ENCODE measurements at places on chromosomes 2 and 18. TPM values are rescaled to one million over a fixed set of nuclear protein-coding genes. Genes with fewer than 3 reads are reported as not detected.

GRCh38 chr2:61770298-61770697, 83.6 kb downstream of the FAM161A start:
- no peaks in the 10 kb centered on the region for H3K4me1 ChIP-seq
- H3K27ac ChIP-seq: no peak overlapping the region
- no peak overlapping the region for H3K4me3 ChIP-seq
- no peaks in the 10 kb centered on the region for H3K36me3 ChIP-seq
- no peaks in the 10 kb centered on the region for H3K27me3 ChIP-seq

CNGA3 gene
- total RNA-seq: 0.07 TPM

GRCh38 chr18:28163201-28163775, 13.6 kb downstream of the CDH2 start:
- H3K4me3 ChIP-seq: no peak overlapping the region
- no peaks in the 10 kb centered on the region for H3K27me3 ChIP-seq
- no peaks in the 10 kb centered on the region for H3K4me1 ChIP-seq
- DNase-seq: no peak
- H3K36me3 ChIP-seq: no peaks in the 10 kb centered on the region

DNA sequence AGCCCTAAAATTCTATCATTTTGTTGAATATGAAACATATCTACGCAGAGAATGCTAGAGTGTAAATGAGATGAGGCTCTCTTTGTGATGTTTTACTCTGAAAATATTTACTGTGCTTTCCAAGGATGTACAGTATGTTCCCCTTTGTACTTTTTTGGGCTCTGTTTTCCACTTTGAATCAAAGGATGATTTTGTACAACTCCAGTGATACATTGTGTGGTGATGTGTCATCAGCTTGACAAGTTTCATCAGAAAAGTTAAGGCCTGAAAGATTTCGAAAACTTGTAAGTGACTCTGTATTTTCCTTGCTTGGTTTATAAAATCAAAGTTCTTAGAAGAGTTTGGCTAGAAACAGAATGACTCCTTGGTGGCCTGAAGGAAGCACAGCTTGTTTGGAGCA, 206.3 kb downstream of the LTBP1 start:
- H3K36me3 ChIP-seq: no peaks in the 10 kb centered on the region
- H3K27ac ChIP-seq: no peak overlapping the region
- H3K27me3 ChIP-seq: no peaks in the 10 kb centered on the region
- no peaks in the 10 kb centered on the region for H3K4me1 ChIP-seq
- no peak overlapping the region for H3K4me3 ChIP-seq

- no peak overlapping the region for H3K27ac ChIP-seq
- no peak overlapping the region for H3K4me3 ChIP-seq
- H3K4me1 ChIP-seq: no peaks in the 10 kb centered on the region
- no peak for DNase-seq
- H3K27me3 ChIP-seq: no peaks in the 10 kb centered on the region
These were observed 400.6 kb downstream of the IRS1 start for GRCh38 chr2:226399006-226399405.

GRCh38 chr2:212938144-212938793, 213.1 kb downstream of the IKZF2 start:
- no peaks in the 10 kb centered on the region for H3K27me3 ChIP-seq
- H3K27ac ChIP-seq: no peak overlapping the region
- no peak overlapping the region for H3K4me3 ChIP-seq
- H3K4me1 ChIP-seq: no peaks in the 10 kb centered on the region
- no peaks in the 10 kb centered on the region for H3K36me3 ChIP-seq

MAL gene
- total RNA-seq: not detected

DNA sequence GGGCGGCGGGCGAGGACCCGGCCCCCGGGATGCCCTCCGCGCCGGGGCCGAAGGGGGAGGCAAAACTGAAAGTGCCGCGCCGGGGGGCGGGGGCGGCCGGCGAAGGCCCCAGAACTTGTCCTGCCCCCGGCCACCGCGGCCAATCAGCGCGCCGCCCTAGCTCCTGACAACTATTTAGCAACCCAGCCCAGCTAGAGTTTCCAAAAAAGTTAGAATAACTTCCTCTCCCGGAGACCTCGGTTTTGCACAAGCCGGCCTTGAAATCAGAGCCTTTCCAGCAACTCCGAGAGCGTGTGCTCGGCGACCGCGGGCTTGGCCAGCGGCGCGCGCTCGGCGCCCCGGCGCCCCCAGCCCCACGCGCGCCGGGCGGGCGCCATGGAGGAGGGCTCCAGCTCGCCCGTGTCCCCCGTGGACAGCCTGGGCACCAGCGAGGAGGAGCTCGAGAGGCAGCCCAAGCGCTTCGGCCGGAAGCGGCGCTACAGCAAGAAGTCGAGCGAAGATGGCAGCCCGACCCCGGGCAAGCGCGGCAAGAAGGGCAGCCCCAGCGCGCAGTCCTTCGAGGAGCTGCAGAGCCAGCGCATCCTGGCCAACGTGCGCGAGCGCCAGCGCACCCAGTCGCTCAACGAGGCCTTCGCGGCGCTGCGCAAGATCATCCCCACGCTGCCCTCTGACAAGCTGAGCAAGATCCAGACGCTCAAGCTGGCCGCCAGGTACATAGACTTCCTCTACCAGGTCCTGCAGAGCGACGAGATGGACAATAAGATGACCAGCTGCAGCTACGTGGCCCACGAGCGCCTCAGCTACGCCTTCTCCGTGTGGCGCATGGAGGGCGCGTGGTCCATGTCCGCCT, at the start of gene TWIST2:
TSS of gene TWIST2 (plus strand) at position 245 of the 850 bp plus-strand sequence. CDS start at position 376, 131 bp downstream.
- H3K27ac ChIP-seq: no peak within 1 kb of the TSS
- no peak within 1 kb of the TSS for H3K4me3 ChIP-seq
- H3K36me3 ChIP-seq: no peaks in the 10 kb centered on the region
- DNase-seq: no peak
- H3K4me1 ChIP-seq: no peaks in the 10 kb centered on the region
- H3K27me3 ChIP-seq: no peaks in the 10 kb centered on the region

- H3K27me3 ChIP-seq: no peaks in the 10 kb centered on the region
- no peaks in the 10 kb centered on the region for H3K36me3 ChIP-seq
- DNase-seq: no peak
- no peak overlapping the region for H3K4me3 ChIP-seq
- no peaks in the 10 kb centered on the region for H3K4me1 ChIP-seq
These were observed 30.6 kb upstream of the CYP1B1 start for GRCh38 chr2:38106405-38107094.

DNA sequence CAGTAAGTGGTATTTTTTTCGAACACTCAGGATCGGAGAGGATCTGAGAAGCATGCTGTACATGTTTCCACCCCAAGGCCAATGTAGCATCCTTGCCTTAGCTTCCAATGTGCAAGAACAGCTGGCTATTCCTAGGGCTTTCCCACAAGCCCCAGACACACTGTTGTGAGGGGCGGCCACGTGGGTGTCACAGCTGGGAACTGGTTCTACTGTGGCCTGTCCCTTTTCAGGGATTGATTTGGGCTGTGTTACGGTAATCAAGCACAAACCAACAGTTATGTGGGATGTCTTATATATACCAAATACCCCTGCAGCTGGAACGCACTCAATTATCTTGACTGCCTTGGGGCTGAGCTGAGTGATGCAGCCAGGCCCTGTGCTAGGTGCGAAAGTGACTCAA, 116.3 kb upstream of the CXCR4 start:
- no peak overlapping the region for H3K4me3 ChIP-seq
- DNase-seq: no peak
- H3K36me3 ChIP-seq: no peaks in the 10 kb centered on the region

- H3K4me3 ChIP-seq: no peak overlapping the region
- no peaks in the 10 kb centered on the region for H3K36me3 ChIP-seq
These were observed 2.5 kb upstream of the CNDP2 start for GRCh38 chr18:74493689-74494088.

SNTG2 gene
- not detected for total RNA-seq

DPP10 gene
- total RNA-seq: not detected

VIT gene
- total RNA-seq: not detected

GRCh38 chr2:163878718-163879117, 142.9 kb upstream of the FIGN start:
- H3K36me3 ChIP-seq: no peaks in the 10 kb centered on the region
- peak; percentile 76 for DNase-seq
- no peaks in the 10 kb centered on the region for H3K27me3 ChIP-seq
- H3K27ac ChIP-seq: no peak overlapping the region
- H3K4me3 ChIP-seq: no peak overlapping the region

DNA sequence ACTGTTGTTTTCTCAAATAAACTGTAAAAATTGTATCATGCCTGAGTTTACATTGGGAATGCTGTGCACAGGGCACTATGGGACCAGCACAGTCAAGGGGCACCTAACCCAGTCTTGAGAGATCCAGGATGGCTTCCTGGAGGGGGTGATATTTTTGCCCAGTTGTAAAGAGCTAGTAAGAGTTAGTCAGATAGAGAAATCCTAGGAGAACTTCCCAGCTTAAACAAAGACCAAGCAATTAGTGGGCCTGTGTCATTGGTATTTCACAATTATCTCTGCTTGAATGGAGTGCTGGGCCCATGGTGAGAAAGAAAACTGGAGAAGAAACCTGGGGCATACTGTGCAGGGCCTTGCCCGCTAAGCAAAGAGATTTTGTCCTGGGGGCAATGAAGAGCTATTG, 12.2 kb downstream of the XDH start:
- no peaks in the 10 kb centered on the region for H3K27me3 ChIP-seq
- no peaks in the 10 kb centered on the region for H3K36me3 ChIP-seq
- DNase-seq: no peak
- no peak overlapping the region for H3K27ac ChIP-seq

DNA sequence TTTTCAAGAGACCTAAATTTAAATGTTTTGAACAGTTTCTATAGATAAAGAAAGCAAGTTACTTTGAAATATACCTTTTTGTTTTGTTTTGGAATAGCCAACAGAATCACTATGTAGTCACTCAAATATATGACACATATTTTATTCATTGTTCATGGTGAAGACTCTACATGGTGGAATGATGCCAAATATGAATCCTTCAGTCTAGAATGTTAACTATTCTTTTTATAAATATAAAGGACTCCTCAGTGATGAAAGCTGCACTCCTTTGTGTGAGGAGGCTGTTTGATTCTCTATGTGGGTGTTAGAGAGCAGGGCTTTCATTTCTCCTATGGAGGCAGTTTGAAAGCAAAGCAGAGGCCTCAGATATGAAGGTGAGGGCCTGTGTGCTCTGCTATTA, 396.4 kb upstream of the LRRTM1 start:
- no peak overlapping the region for H3K4me3 ChIP-seq
- H3K4me1 ChIP-seq: no peaks in the 10 kb centered on the region
- no peak overlapping the region for H3K27ac ChIP-seq
- no peaks in the 10 kb centered on the region for H3K27me3 ChIP-seq

CCDC85A gene
- total RNA-seq: not detected

- DNase-seq: no peak
- H3K4me3 ChIP-seq: no peak overlapping the region
- no peaks in the 10 kb centered on the region for H3K27me3 ChIP-seq
- H3K36me3 ChIP-seq: no peaks in the 10 kb centered on the region
- H3K27ac ChIP-seq: no peak overlapping the region
- no peaks in the 10 kb centered on the region for H3K4me1 ChIP-seq
These were observed 73.5 kb downstream of the GALNT3 start for GRCh38 chr2:165720511-165720910.

DNA sequence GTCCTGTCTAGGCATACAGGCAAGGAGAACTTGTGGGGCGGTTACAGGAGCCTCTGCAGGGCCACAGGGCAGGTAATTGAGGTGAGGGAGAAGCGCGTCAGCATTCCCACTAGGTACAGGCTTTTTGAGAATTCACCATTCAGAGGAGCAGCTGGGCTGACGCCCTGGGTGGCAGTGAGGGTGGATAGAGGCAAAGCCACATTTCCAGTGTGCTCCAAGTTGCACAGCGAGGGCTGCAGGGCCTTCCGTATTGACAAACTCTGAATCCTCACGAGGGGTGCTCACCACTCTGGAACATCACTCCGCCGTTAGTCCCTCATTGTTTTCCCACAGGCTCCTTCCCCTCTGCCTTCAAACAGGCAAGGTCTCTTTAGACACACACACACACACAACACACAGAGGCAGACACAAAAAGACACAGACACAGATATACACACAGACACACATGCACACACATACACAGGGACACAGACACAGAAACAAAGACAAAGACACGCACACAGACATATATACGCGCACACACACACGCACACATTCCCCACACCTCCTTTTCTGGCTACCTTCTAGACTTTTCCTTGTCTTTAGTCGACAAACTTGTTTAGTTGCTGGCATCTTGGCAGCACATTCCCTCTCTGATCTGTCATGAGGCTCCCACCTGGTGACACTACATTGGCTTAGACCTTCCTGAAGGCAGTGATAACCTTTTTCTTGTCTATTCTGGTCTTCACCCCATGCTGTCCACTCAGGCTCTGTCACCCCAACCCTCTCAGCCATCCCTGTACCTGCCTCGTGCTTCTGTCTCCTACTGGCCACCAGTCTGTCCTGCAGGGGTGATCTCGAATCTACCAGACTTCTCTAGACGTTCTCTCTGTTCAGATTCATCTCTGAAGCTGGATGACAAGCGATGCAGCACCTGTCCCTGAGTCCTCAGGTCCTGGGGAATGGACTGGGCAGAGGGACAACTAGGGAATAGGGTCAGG, 136.8 kb downstream of the ALPK2 start:
- no peak overlapping the region for H3K27ac ChIP-seq
- H3K36me3 ChIP-seq: no peaks in the 10 kb centered on the region
- no peak for DNase-seq
- no peaks in the 10 kb centered on the region for H3K27me3 ChIP-seq
- H3K4me1 ChIP-seq: peaks cover 4% of the 10 kb centered on the region

LCT gene
- total RNA-seq: 0.19 TPM

DNA sequence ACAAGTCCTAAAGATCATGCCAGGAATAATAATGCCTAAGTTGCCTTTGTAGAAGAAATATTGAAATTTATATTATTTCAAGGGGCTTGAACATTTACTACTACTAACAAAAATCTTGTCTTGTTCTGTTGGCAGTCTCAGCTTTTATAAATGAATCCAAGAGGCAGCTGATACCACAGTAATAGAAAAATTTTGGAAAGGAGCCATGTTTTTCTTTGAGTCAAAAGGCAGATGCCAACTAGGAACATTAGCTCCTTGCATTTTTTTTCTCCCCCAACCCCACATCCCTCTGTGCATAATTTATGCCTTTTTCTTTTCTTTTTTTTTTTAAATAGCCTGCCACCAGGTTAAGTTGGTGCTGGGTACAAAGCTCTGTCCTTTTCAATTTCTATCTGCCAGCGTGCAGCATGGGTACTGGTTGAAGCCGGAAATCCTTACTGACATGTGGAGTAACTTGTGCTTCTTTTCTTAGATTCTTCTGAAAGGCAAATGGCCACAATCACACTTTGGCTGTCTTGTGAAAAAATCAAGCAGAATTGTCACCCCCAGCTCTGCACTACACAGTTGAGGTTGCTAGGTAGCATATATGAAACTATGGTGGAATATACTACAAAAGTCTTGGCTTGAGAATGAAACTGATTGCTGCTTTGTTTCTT, 98.8 kb downstream of the RHBDD1 start:
- H3K27me3 ChIP-seq: no peaks in the 10 kb centered on the region
- H3K27ac ChIP-seq: no peak overlapping the region
- H3K4me1 ChIP-seq: no peaks in the 10 kb centered on the region
- no peaks in the 10 kb centered on the region for H3K36me3 ChIP-seq
- H3K4me3 ChIP-seq: no peak overlapping the region
